ENCODE measurements at places on chromosomes 3 and 15.

- no peak for DNase-seq
Measured at GRCh38 chr15:32849769-32850668, 132.2 kb downstream of the GREM1 start.

- DNase-seq, result no peak
Measured at GRCh38 chr15:72358650-72359171, 17.1 kb downstream of the HEXA start.

GRCh38 chr3:77323626-77324025, 283.7 kb downstream of the ROBO2 start:
- DNase-seq, result no peak

GRCh38 chr15:35674873-35675781, 129.2 kb upstream of the DPH6 start:
- no peak for DNase-seq

DNA sequence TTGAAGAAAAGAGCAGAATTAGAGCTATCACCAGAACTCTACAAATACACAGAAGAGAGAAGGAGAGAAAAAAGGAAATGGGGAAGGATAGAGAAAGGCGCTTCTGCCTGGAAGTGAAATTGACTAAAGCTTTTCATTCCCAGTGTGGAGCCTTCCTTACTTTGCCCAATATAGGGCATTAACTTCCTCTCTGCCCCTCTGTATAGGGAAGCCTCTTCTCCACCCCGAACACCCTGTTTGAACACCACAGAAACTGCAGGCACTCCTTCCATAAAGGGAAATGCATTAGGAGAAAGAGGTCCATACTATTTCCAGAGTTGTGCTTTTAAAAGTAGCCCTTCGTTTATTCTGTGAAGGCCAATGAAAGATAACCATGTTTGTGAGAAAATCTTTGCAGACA, 248.5 kb downstream of the RAP2B start:
- no peak for DNase-seq

DNA sequence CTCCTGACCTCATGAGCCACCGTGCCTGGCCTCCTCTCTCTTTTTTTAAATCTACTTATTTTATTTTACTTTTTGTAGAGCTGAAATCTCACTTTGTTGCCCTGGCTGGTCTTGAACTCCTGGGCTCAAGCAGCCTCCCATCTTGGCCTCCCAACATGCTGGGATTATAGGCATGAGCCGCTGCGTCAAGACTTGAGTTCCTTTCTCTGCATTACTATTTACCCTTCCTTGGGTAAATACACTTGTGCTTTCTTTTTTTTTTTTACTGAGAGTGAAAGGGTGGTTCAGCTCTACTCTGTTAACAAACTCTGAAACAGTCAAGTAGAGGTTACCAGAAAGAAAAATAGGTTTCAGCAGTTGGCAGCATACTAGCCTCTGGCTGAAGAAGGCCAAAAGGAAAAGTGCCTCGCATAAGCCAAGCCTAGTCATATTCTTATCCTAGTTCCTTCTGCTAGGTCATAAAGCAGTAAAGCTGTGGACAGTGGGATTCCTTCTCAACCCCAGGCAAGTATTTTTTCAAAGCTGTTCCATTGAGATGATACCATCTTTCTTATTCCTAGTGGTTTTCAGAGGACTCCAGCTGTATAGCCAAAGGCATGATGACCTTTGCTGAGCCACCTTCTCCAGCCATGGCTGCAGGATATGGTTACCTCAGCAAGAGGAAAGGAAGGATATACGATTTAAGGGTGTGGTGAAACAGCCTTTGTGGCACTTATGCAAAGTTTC, 135.1 kb downstream of the RBPMS2 start:
- DNase-seq, result no peak

GRCh38 chr15:85646538-85647091, 148.1 kb downstream of the KLHL25 start:
- no peak for DNase-seq

GRCh38 chr3:83438188-83438587, 1520.6 kb upstream of the CADM2 start:
- DNase-seq, result no peak

GRCh38 chr15:55277116-55277564, 12.5 kb downstream of the RAB27A start:
- DNase-seq, result no peak

DNA sequence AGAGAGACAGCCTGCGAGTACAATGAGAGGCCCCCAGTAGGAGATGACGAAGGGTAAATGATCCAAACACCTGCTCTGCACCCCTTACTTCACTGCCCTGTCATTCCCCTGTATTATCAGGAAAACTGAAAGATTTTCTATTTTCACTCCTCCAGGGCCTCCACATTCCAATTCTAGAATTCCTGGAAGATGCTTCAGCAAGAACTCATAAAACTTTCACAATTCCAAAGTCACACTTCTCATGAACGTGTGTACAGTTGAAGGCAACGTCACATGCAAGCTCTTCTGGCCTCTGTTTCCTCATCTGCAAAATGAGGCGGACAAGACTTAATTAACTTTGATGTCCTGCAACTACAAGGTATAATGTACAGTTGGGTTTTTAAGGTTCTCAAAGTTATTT, 62.8 kb upstream of the SPATA12 start:
- DNase-seq, result no peak

DNA sequence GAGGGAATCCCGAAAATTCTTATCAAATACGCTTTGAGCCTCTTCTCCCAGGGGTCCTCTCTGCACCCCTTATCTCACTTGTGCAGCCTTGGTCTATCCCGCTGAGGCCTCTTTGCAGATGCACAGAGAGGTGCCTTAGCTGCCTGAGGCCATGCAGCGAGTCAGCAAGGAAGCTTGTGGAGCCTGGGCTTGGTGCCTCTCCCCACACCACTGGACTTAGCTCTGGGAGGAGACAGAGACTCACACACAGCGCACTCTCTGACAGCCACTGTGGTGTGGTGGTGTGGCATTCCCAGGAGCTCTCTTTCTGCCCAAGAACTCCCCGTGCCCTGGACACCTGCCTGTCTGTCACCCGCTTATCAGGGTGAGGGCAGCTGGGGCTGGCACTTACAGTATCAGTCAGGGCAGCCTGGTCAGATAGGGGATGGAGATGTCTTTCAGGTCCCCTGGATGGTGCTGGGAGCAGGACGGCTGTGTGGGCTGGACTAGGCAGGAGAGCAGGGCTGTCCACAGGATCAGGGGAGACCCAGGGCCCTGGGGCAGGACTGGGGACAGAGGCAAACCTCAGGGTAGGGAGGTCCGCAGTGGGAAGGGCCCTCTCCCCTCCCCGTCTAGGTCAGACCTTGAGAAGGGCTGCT, 10.2 kb upstream of the LINGO1 start:
- no peak for DNase-seq

All from NCI-H526 treated with DMSO at 0.1 percent for 48 hours (cell line).